Stimulated activated CD4-positive, alpha-beta T cell treated with anti-CD3 and anti-CD28 coated beads, Interleukin-1b, Interleukin-23, amount 100 ng/mL, for 4 hours (primary cell): ENCODE measurements at places on chromosomes 3 and 15.

DNA sequence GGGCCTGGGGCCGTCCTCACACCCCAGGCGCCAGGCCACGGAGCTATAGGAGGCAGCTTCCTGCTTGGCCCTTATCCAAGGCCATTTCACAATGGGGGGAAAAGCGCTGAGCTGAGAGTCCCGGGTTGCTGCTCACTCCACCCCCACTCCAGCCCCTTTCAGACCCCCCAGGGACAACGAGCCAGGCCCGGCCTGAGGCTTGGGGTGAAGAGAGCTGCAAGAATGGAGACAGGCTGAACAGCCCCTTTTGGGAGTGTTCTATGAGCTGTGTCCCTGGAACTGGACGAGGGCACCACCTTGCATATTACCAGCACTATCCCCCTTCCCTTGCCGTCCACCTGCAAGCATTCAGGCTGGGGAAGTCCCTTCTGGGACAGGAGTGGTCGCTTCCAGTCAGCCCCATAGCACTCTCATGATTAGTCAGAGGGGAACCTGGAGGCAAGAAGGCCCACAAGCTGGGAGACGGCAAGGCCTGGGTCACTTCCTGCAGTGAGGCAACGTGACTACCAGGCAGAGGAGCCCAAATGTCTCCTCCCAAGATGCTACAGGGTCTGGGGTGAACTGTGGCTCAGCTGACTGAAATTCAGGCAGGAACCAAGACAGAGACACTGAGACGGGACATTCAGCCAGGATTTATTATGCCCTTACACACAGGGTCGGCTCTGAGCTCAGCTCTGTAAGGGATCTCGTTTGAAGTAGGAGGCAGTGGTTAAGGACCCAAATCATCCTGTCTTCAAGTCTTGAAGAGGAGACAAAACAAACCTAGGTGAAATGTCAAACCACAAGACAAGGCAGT lies 8.6 kb upstream of the SRP14 start:
- DNase-seq = peak; percentile 40

- DNase-seq = no peak
Observed at GRCh38 chr15:63190769-63191649, 1.6 kb downstream of the RAB8B start.

GRCh38 chr15:62071711-62072308 lies 5.0 kb downstream of the C2CD4A start:
- no peak for DNase-seq

GRCh38 chr3:27521179-27521871 lies 37.1 kb upstream of the SLC4A7 start:
- no peak for DNase-seq

GRCh38 chr15:41493205-41493901 lies at the start of gene ITPKA:
Gene ITPKA (plus strand): TSS chr15:41493874. CDS start chr15:41493928, 54 bp downstream.
- peak; percentile 91 for DNase-seq

DNA sequence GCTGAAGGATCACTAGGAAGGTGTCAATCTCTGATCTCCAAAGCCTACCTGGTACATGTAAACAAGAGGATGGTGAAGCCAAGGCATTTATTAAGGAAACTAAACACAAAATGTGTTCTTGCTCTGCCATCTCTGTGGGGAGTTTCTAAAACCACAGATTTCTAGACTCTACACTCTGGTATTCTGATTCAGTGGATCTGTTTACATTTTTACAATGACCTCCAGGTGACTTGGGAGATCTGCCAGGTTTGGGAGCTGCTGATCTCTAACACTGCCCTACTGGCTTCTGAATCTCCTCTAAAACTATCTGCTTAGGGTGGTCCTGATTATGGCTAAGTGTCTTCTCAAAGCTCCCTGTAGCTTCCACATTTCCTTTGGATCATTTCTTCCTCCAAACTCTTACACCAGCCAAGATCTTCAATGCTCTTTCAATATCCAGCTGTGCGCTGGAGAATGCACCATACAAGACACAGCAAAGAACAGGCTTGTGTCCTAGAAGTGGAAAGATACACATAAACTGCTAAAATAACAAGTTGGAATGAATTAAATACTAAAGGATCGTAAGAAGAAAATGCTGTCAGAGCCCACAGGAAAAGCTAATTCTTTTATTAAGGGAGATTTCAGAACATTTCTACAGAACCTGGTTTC lies 72.7 kb downstream of the GREM1 start:
- DNase-seq = no peak

DNA sequence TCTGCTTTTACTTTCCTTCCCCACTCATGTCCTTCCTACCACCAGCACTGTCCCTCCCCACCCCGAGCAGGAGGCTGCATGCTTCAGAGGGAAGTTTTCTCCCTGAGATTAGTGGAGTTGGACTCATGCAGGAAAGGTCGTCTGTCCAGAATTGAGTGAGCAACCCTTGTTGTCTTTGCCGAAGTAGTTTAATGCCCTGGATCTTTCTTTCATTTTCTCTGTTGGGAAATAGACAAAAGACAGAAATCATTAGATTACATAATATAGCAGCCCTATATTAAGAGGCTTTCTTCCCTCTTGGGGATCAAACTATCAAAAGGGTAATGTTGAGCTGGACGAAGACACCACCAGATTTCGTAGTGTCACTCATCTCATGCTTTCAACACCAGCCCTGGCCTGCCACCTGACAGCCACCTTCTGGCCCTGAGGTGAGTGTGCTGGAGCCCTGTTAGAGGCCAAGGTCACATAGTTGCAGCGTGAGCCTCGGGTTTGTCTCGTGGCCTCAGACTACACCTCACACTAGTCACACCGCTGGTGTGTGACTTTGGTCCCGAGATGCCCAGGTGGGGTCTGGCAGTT lies 231.0 kb downstream of the ITPR1 start:
- DNase-seq = no peak

GRCh38 chr15:55088207-55088606 lies 108.5 kb downstream of the RSL24D1 start:
- no peak for DNase-seq

DNA sequence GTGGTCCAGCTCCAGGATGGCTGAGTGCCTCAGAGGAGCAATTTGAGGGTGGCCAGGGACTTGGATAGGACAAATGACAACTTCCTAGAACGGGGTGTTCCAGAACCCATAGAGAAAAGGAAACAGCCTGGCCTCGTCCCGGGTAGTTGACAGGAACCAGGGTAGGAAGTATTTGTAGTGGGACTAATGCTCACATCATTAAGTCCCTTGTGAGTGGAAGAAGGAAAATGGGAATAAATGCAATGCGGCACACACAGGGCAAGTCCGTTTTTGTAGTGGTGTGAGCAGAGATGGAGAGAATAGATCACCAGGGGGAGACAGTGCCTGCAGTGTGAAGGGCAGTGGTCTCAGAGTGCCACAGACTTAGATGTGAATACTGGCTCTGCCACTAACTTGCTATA lies 19.6 kb downstream of the TIMP4 start:
- no peak for DNase-seq

GRCh38 chr3:150956376-150956775 lies 16.2 kb downstream of the CLRN1 start:
- DNase-seq = no peak

DNA sequence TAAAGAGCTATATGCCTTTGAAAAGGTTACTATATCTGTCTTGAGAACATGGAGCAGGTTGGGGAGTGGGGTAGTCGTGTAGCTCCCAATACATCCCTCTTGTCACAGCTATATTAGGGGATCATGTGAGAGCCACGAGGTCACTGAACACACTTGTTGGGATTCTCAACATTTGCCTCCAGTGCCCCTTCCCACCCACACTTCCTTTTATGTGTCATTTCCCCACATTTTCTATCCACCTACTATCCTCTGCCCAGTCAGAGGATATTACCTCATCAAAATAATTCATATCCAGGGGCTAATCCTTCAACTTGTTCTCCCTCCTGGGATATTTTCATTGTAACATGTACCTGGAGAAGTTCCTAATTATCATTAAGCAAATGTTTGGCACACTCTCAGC lies 85.0 kb downstream of the CYP19A1 start:
- DNase-seq = no peak

DNA sequence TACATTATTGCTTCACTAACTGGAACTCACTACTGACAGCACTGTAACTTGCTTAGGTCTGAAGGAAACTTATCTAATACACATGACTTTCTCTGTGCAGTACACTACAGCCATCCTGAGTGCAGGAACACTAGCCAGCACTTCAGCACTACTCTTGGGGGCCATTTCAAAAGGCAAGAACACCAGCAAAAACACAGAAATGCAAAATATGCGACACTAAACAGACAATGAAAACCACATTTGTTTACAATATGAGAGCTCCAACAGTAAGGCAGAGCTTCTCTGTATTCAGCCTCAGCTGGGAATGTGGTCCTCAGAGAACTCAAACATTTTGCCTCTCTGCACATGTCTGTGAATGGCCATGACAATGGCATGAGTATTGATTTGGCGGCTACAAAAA lies 109.6 kb downstream of the ARRDC4 start:
- no peak for DNase-seq

GRCh38 chr15:76107169-76107568 lies 47.4 kb downstream of the TMEM266 start:
- DNase-seq = no peak

GRCh38 chr3:38662544-38662943 lies 13.1 kb upstream of the SCN5A start:
- no peak for DNase-seq

DNA sequence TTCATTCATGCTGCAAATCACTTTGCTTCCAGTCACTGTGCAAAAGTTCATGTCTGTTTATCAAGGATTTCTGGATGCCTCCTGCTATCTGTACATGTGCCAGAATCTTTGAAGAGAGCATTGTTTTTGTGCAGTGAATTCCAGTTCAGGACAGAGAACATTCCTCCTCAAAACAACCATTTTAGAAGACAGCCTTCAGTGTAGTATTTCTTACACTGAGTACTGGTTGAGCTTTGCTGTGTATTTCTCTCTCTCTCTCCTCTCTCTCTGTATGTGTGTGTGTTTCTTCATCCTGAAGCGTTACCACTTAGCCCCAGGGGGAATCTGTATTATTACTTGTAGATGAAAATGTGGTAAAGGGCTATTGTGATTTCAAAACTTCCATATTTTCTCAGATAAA lies 123.8 kb upstream of the CHL1 start:
- DNase-seq = no peak

- no peak for DNase-seq
Observed at GRCh38 chr3:53690521-53690920, 155.7 kb downstream of the CHDH start.

DNA sequence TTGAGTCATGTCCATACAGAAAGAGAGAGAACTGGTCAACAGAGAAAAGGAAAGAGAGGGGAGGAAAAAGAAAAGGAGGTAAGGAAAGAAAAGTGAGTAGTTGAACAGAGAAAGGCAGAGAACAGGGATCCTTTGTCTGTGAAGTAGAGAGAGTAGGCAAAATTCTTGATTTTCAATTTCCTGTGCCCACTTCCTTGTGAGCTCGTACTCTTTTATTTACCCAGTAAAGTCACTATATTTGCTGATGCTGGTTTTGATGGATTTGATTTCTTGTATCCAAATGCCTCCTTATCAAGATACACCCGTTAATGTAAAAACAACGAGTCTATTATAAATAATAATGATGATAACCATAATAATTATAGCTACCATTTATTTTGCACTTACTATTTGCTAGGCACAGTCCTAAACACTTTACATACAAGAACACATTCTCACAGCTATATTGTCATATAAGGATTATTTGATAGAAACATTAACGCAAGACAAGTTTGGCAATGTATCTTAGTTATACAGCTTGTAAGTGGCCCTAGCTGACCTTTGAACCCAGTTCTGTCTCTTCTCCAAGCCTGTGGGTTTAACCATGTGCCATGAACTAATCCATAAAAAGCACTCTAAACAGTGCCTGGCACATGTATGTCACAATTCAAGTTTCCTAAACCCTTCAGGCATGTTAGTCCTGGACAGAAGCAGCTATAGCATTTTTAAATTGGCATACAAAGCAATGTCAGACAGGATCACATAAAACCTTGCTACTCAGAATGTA lies 6.7 kb upstream of the P2RY1 start:
- no peak for DNase-seq

DNA sequence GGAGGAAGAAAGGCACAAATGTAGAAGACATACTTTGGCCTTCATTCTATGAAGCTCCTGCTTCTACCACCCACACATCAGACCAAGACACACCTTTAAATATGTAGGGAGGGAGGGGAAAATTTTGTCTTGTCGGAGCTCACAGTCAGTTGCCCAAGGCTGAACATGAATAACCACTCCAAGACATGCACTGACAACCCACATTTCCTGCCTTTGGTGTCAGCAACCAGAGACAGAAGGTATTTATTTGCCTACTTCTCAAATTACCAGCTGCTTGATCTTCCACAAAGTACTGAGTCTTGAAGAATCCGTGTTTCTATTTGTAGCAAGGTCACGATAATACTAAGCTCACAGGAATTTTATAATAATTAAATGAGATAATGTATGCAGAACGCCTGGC lies 169.7 kb downstream of the KCNMB2 start:
- DNase-seq = no peak

GRCh38 chr3:175421902-175422301 lies 562.8 kb downstream of the NAALADL2 start:
- DNase-seq = no peak

DNA sequence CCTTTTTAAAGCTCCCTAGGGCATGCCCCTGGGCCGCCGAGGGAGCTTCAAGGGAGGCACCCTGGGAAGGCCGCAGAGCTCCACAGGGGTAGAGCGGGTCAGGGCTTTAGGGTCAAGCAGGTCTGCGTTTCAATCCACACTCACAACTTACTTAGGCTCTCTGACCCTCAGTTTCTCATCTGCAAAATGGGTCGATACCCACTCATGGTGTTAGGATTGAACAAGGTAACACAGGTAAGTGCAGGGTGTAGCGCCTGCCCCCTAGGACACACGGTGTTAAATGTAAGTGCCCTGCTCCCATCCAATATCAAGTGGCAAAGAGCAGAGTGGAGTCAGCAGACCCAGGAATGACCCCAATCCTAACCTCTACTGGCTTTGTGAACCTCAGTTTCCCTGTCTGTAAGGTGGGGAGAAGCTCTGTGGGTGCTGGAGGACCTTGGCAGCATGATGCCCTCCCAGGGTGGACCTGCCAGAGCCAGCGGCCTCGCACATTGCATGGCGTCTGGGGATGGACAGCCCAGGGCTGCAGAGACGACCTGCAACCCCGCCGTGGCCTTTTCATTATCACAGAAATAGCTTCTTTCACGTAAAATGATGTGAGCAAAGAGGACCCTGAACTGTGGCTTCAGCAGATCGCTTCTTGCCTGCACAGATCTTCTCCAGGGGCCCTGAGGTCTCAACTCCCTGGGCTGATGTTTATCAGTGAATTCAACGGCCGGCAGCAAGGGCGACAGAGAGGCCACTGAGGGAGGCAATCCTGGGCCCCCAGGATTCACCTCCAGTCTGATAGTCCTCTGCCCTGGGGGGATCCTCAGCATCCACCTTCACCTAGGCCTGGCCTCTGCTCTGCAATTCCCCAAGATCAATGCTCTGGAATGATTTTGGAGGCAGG lies 138.5 kb downstream of the CHSY1 start:
- DNase-seq = no peak

- DNase-seq = no peak
Observed at GRCh38 chr15:79680720-79681119, 216.1 kb downstream of the MTHFS start.

- no peak for DNase-seq
Observed at GRCh38 chr3:45954306-45954705, 11.0 kb downstream of the CXCR6 start.

- DNase-seq = no peak
Observed at GRCh38 chr3:157582637-157582973, 79.4 kb upstream of the VEPH1 start.
